ENCODE measurements at places on chromosomes 3 and 15.

GRCh38 chr15:75235760-75236729 is 22.1 kb upstream of the GOLGA6C start:
- no peak for DNase-seq

DNA sequence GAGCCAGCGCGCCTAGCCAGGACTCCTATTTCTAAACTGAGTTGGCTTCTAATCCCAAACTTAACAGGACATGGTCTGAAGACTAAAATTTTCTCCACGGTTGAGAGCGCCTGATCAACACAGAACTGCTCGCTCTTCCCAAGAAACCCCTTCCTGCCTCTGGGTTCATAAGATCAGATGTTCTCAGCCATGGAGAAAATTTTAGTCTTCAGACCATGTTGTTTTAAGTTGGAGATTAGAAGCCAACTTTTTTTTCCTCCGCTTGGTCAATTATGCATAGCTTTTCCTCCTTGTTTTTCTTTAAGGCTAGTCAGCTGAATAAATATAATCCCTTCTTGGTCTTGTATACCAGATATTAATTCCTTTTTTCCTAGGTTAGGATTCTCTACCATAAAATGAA is 356.6 kb upstream of the ADAMTS9 start:
- DNase-seq, result no peak

GRCh38 chr3:148955544-148956346 is 35.6 kb upstream of the GYG1 start:
- DNase-seq, result peak; percentile 88

DNA sequence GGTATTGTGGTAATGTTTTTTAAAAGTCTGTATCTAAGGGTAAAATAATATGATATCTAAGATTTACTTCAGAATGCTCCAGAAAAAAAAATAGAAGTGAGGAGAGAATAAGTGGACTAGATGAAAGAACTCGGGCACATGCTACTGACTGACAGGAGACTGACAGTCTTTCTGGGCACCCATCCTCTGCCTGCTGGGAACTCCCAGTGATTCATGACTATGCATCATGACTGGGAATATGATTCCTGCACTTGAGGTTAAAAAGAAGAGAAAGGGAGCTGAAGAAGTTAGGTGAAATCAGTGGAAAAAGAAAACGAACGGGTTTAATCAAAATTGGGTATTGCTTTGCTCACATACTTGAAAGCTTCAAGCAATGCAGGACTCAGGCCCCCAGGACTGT is 35.7 kb upstream of the SPSB4 start:
- DNase-seq, result no peak

GRCh38 chr15:101031213-101031612 is 112.1 kb downstream of the LRRK1 start:
- DNase-seq, result peak; percentile 19

DNA sequence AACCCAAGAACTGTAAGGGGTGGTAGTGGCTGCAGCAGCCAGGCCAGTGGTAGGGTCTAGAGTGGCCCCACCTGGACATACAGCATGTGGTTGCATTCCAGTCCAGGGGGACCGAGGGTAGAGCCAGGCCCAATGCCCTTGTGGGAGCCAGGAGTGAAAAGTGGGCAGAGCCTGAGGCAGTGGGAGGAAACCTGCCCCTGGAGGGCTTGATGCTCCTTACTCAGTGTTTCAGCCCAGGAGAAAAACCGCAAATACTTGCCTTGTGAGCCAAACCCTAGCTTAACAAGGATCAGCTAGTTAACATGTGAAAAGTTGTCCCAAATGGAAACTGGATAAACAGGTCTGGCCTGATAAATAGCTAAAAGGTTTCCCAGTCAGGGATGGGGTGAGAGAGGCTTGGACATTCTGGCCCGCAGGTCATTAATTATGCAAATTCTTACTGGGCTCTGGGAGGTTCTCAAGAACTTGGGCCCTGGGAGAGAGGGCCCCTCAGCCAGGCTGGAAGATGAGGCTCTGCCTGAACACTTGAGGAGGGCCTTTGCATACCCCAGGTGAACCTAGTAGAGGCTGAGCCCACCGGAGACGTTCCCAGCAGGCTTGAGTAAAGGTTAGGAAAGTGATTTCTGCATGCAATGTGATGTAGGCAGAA is 222.1 kb downstream of the THSD4 start:
- peak; percentile 26 for DNase-seq

DNA sequence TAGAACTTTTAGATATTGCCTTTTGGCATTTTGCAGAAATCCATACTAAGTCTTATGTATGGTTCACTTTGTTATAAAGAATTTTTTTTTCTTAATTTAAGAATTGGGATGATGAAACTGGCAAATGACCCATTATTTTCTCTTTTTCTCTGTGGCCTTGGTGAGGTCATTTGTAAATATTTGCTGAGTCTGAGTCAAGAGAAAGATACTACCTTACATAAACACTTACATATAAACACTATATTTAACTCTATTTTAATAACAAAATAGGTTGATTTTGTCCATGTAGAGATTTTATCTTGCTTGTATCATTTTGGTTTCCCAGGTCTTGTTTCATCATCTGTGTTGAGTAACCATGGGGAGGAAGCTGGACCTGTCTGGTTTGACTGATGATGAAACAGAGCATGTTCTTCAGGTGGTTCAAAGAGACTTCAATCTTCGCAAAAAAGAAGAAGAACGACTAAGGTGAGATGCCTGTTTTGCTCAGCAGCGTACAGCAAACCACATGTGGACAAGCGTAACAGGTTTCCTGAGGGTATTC is 91.1 kb downstream of the MYRIP start:
- no peak for DNase-seq

GRCh38 chr3:12922306-12922705 is 80.9 kb upstream of the RPL32 start:
- peak; percentile 16 for DNase-seq

DNA sequence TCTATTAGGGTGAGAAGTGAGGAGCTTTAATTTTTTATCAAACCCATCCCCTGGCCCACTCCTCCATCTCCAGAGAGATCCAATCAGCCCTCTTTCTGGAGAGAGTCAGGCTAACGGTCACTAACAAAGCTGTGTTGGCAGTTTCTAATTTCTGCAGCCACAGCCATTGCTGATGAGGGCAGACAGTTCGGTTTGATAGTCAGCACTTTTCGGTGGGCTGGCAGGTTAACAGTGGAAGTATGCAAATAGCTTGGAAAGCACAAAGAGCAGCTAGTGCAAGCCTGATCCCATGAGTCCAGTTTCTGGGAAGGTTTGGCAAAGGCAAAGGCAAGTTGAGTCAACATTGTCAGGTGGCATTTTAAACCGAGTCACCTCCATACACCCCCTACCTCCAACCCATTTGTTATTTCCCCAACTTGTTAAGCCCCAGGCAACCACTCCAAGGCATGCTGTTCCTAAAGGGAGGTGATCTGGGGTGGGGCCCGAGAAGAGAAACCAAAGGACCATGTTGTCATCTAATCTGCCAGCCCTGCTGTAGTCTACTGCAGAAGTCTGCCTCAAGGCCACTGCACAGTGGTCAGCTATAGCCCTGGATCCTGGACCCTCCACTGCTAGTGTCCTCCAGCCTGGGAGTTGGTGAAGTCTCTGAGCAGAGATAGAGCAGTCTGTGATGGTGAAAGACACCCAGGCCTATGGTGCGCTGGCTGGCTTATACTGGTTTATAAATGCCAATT is 1.7 kb downstream of the CCR1 start:
- no peak for DNase-seq

- no peak for DNase-seq
These were observed 232.0 kb downstream of the CLSTN2 start for GRCh38 chr3:140166861-140167599.

- DNase-seq, result no peak
These were observed 380.7 kb downstream of the NLGN1 start for GRCh38 chr3:173778251-173778650.

DNA sequence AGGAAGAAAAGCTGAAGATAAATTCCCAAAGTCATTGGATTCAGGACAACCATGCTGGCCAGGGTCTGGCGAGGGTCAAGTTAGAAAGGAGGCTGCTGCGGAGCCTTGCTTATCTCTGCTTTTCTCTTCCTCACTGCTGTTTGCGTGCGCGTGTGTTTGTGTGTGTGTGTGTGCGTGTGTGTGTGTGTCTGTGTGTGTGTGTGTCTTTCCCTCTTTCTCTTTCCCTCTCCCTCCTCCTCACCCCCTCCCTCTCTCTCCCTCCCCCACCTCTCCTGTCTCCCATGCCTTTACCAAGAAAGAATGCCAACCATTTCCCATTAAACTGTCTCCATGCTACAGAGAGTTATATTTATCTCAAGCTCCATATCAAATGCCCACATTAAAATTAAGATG is at the start of gene COLQ:
Gene COLQ, minus strand, starts transcription at position 134 of the 393 bp plus-strand sequence. Its CDS starts 81 bp downstream, at position 53.
- peak; percentile 18 for DNase-seq

- no peak for DNase-seq
These were observed 98.0 kb downstream of the KCNAB1 start for GRCh38 chr3:156218353-156218744.

DNA sequence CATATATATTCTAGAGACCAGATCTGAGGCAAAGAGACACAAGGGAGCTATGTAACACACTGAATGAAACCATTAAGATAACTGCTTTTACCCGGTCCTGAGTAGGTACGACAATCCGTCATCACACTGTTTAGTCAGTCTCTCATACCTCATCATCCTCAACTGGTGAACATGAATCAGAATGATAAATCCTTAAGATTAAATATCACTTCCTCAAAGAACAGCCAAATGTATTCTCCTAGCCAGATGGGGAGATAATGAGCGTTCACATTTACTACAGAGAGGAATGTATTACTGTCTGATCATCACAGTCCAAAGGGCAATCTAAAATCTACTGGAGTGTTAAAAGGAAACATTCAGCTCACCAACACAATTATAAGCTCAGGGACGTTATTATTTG is 319.4 kb upstream of the STAC start:
- no peak for DNase-seq

DNA sequence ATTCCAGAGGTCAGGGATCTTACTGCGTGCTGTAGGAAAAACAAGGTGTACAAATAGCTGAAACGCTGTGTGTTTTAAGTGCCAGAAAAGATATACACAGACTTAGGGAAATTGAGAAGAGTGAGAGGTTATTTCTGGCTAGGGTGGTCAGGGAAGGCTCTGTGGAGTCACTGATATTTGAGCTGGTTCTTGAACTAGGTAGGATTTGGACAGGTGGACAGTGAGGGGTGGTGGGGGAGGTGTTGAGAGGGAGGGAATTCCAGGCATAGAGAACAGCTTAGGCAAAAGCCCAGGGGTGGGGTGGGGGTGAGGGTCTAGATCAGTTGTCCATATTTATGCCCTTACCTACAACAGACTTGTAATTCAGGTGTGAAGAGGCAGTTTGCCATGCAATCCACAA is 7.0 kb downstream of the SEMA6D start:
- DNase-seq, result no peak

DNA sequence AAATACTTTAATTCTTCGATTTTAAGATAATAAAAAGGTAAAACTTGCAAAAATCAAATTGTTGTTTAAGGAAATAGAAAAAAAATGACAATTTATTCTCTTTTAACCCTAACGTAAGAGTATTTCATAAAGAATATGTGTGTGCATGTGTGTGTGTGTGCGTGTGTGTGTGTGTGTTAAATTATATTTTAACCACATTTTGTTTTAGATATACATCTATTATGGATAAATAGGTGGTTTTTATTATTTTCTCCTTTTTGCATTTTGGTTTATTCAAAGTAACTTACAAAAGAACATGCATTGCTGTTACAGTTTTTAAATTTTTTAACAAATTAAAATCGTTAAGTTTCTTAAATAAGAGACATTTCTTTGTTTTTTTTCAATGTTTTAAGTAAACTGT is 414.4 kb downstream of the NAALADL2 start:
- DNase-seq, result no peak

DNA sequence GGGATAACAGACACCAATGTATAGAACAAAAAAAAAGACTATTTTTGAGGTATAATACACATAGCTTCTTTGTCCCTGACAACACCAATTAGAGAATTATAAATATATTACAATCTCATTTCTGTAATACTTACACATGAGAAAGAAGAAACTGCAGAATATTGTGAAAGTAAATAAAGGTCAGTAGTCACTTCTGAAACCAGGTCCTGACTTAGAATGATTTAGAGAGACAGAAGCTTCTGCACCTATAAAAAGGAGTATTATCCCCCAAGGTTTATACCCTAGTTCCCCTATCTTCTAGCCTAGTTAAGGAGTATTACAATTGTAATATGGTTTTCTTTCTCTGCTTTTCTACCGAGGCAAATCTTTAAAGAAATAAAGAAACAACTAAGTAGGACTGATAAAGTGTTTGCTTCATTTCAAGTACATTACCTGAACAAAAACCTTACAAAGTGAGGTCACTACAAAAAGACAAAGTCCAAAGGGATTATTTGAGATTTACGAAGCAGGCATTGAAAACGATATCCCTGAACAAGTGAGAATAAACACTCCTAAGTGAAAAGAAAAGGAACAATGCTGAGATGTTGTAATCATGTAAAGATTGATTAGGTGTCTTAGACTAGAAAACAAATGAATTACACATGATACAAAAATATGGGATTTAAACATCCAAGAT is 103.0 kb downstream of the GBE1 start:
- DNase-seq, result no peak

GRCh38 chr3:184608209-184608608 is 46.6 kb downstream of the EPHB3 start:
- no peak for DNase-seq

Data from fibroblast of skin of right quadriceps (primary cell).